Stimulated activated CD8-positive, alpha-beta memory T cell treated with anti-CD3 and anti-CD28 coated beads, Interleukin-4, amount 100 ng/mL, for 48 hours (primary cell): ENCODE measurements at places on chromosomes 6 and 20.

- DNase-seq, result no peak
Measured at GRCh38 chr20:53668992-53669391, 75.4 kb upstream of the ZNF217 start.

GRCh38 chr6:37704923-37705238 is 7.2 kb upstream of the MDGA1 start:
- DNase-seq, result no peak

DNA sequence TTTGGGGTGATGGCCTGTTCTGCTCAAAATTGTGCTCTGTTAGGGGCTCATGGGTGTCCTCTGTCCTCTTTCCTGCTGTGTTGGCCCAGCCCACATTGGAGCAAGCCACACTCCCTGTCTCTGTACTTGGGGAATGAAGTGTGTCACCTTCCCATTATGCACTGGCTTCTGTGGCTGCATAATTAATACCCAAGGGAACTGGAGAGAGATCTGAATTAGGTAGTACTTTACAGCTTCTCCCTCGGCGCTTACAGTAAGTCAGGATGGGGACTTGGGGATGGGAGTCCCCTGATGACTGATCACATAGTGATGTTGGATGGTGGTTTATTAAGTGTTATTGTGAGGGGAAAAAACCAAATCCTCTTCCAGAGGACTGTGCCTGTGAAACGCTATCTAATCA is 116.6 kb downstream of the FOXO3 start:
- DNase-seq, result no peak

DNA sequence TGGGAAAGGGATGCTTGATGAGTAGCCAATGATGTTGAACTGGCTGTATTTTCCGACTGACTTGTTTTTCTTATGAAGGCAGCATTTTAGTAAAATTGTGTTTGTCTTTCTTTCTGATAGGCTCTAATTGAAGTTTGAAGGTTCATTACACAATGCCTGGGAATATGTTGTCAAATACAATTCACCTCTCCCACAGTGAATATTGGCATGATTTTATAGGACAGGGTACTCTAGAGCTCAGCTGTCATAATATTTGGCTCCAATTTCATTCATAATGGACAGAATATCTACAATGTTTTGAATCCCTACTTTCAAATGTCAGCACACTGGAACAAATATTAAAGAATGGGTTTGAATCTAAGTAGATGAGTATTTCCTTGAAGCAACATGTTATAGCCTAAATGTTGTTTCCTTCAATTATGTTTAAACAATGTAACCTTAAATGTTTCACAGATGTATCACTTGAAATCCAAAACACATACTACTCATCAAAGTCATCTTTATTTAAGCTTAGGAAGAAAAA is 81.4 kb downstream of the LAMA2 start:
- DNase-seq, result no peak

DNA sequence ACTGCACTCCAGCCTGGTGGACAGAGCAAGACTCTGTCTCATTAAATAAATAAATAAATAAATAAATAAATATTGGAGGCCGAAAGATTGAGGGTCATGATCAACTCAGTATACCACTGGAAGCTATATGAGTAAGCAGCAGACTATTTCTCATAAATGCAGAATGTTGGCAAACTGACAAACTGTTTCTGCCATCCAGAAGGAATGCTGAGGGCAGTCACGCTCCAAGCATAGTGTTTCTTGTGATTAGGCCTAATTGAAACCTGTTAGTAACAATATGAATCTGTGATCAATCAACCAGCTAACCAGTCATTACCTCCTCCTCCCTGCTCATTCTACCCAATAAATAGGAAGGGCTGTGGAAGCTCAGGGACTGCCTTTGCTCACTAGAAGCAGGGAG is 15.2 kb upstream of the KCNK15 start:
- DNase-seq, result no peak

GRCh38 chr6:139381216-139381865 is 6.9 kb upstream of the CITED2 start:
- DNase-seq, result no peak

- DNase-seq, result no peak
Measured at GRCh38 chr6:14380086-14380820, 262.7 kb downstream of the CD83 start.

DNA sequence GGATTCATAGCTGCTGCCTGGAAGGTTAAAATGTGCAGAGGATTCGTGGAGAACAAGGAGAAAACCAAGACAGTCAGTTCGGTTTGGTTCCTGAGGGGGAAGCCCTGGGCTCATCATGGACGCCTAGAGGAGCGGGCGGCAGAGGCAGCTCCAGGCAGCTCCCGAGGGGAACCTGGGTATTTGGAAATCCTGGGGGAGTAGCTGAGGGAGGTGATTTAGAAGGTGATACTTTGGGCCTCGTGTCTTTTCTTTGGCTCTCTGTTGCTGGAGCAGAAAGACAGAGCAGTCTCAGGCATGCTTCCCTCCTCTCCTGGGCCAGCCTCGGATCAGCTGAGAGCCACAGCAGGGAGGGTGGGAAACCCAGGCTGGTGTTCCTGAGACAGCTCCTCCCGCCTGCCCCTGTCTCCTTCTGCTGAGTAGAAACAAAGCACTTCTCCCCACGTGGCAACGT is 139.5 kb downstream of the DLL1 start:
- DNase-seq, result no peak

GRCh38 chr20:3404402-3404801 is 3.1 kb downstream of the DNAAF9 start:
- no peak for DNase-seq

- no peak for DNase-seq
Measured at GRCh38 chr6:134846865-134847264, 103.0 kb downstream of the ALDH8A1 start.

DNA sequence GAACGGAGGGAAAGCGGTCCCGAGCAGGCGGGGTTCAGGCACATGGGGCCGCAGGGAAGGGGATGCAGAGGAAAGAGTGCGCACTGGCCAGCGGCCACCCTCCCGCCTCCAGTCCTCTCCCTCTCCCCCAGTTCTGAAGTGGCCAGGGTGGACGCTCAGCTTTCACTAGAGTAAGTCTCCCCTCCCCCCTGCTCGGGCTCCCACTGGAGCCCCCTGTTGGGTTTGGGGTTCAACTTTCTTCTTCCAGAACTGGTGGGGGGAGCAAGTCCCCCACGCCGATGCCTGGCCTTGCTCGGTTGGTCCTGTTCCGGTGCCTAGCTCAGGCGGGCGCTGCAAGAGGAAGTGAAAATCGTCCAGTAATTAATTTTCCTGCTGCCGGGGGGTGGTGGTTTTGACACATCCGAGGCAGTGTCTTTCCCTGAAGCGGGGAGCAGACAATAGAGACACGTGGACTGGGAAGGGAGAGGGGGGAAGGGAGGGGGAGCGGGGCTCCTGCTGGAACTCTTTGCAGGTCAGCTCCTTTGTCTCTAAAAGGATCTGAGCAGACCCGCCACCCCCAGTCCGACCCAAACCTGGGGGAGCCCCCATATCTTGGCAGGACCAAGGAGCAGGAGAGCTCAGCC is 824 bp upstream of the SCRT2 start:
- no peak for DNase-seq

DNA sequence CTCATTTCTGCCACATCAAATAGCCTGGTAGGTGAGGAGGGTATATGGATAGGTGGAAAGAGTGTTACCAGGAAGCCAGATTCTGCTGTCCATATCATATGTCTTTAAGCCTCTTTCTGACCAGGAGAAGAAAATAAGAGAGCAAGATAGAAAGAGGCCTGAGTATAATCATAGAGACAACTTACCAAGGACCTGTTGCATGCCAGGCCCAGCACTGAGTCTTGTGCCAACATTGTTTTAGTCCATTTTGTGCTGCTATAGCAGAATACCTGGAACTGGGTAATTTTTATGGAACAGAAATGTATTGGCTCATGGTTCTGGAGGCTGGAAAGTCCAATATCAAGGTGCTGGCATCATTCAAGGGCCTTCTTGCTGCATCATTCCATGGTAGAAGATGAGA is 7.3 kb upstream of the ADA start:
- no peak for DNase-seq
